Anterior cingulate cortex (tissue), 58 donors: ENCODE measurements at places on chromosomes 5 and 9.

DNA sequence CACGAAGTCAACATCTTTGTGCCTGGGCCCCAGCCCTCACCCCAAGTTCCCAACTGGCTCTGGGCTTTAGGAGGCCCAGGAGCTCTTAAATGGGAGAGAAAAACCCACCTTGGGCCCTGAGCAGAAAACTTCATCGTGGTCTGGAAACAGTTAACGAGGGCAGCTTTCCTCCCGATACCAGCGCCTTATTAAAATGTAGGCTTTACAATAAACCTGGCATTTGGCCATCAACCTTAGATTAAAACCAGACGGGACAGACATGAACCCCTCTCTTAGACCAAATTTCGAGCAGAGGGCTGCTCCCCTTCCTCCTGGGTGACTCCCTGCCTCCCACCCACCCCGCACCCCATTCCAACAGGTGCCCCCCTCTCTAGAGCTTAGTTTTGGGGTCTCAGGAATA lies 39.4 kb downstream of the PRRX2 start:
- DNase-seq = no peak

DNA sequence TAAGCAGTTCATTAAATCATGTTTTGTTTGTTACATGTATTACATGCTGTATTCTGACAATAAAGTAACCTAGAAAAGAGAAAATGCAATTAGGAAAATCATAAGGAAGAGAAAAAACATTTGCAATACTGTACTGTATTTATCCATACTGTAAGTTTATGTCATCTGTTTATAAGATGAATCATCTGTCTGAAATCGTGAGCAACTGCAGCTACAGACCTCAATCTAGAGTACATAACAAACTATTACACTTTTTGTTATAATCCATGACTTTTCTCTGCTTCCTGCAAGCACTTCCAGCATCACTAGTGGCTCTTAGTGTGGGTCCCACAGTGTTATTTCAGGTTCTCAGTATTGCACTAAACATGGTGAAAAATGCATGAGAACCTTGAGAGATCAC lies 144.4 kb upstream of the NR4A3 start:
- DNase-seq = no peak

DNA sequence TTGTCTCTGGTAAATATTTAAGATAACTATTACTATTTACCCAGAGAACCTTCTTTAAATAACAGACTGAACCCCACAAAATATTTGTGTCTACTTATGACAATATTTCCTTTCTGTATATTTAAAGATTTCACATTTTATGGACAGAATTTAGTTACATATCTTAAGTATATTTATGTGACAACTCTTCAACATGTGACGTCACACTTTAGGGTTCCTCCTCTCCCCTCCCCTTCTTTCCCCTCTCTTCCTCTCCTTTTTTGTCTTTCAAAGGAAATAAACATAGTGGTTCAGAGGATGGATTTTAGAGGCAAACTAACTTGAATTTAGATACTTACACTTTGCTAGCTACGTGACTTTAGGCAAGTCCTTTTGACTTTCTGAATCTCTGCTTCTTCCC lies 655.6 kb upstream of the NUDT12 start:
- no peak for DNase-seq

GRCh38 chr5:129155876-129156275 lies 61.3 kb downstream of the ISOC1 start:
- DNase-seq = no peak

GRCh38 chr9:114830546-114830945 lies 24.7 kb upstream of the TNFSF15 start:
- no peak for DNase-seq

- DNase-seq = no peak
Measured at GRCh38 chr5:124669956-124670721, 76.3 kb downstream of the ZNF608 start.

DNA sequence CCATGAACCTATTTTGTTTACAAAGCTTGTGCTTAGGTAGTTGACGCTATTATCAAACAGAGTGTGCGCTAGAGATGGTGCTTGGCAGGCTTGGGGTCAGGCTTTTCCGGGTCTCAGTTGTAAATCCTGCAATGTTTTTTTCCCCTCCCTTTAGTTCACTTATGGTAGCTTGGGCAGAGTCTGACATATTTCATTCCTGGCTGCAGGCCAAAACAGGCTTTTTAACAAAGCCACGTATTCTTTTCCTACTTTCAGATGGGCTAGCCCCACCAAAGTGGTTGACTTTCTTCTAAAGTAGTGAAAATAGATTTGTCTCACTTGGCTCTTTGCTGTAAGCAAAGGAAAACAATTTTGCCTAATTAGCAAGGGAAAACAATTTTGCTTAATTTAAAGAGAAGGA lies 58.0 kb upstream of the FBN2 start:
- DNase-seq = no peak

DNA sequence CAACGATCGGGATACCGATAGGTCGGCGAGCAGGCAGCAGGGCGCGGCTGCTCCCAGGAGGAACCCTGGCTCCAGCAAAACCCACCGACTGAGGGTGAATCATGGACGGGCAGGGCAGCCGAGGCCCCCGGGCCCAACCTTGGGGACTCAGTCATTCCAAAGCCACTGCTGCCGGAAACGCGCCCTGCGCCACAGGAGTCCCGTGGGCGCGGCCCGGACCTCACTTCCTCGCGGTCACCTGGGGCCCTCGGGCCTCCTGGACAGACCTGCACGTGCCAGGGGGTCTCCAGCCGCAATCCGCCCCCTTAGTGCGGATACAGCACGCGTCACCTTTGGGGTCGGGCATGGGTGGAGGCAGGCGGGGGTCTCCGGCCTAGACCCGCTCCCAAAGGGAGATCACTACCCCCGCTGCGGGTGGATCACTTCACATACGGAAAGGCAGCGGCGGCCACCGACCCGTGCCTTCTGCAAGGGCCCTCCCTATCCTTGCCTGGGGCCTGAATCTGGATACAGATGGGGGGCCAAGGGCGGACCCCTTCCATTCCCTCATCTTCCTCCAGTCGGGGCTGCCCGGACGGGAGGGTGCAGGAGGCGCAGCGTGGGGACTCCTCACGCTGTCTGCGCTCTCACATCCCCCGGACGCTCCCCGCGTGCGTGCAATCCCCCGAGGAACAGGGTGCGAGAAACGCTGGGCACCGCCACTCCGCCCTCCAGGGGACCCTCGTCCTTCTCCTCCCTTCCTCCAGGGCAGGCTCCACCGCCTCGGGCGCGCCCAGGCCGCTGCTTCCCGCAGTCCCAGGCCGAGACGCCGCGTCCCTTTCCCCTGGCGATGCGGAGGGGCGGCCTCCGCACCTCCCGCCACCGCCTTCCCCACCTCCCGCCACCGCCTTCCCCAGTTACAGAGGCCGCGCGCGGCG lies 586 bp downstream of the TXN start:
- DNase-seq = peak; percentile 34

DNA sequence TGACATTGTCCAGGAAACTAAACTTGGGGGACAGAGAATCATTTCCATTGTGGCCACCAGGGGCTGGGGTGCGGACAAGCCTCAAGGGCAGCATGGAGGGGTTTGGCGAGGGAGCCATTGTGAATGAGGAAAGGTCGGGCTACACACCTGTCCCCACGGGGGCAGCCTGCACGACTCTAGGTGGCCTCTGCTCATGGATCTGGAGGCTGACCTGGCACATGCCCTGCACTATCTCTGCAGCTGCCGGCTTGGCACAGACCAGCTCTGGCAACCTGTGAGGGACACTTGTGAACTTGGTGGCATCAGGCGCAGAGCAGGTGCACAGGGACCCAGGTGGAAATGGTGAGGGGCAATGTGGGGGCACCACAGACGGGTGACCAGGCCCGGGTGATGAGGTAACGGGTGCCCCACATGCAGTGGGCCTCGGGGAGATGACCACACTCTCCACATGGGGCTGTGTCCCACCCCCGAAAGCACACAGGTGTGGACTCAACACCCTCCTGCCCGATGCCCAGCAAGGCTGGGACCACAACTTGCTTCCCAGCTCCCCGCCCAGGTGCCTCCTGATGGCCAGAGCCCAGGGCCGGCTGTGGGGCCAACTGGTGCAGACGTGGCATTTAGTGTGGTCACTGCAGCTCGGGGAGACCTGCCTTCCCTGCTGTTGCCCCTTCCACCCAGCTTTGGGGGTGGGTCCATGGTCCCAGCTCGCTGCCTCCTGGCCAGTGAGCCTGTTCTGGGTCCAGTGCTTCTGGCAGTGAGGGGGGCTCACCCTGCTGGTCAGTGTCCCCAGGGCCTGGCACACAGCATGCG lies 60.9 kb upstream of the UBAC1 start:
- no peak for DNase-seq

DNA sequence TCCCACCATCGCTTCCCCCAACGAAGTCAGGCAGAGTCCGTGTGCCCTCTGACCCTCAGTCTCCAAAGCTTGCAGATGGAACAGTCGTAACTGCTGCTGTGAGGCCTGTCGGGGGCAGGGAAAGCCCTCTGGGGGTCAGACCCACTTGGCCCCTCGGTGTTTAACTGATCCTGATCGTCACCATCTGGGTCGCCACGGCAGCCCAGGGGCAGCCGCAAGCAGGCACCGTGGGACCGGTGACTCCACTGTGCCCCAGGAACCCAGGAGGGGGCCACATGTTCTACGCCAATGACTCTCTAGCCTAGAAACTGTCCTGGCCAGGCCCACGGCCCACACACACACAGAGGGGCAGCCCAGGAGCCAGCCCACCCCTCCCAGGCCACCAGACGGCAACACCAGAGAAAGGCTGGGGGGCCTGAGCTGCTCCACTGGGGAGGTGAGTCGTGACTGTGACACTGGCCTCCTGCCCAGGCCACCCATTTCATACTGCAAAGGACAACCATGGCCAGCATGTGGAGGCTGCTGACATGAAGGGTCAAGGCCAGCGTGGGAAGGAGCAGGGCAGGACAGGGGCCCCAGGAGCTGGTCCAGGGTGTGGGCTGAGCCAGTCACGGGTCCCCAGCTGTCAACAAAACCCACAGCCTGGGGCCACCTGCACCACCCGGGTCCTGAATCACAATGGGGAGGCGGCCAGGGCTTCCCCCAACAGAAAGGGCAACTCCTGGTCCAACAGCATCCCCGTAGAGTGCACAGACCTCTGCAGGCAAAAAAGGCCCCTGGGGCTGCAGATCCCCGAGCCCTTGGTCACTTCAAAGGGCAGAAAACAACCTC lies 20.8 kb downstream of the VAV2 start:
- no peak for DNase-seq

DNA sequence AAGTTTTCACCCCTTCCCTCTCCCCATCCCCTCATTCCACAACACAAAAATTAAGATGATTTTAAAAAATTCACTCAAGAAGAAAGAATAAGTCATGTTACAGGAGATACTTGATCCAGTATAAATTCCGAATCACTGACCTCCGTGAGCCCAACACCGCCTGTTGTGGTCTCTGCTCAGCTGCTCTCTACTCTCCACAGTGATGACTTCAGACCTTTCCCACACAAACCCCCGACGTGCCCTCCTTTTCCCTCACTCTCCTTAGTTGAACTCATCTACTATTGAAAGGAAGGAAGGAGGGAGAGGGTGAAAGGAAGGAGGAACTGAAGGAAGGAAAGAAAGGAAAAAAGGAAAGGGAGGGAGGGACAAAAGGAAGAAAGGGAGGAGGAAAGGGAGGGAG lies 55.1 kb downstream of the ZNF354C start:
- no peak for DNase-seq

DNA sequence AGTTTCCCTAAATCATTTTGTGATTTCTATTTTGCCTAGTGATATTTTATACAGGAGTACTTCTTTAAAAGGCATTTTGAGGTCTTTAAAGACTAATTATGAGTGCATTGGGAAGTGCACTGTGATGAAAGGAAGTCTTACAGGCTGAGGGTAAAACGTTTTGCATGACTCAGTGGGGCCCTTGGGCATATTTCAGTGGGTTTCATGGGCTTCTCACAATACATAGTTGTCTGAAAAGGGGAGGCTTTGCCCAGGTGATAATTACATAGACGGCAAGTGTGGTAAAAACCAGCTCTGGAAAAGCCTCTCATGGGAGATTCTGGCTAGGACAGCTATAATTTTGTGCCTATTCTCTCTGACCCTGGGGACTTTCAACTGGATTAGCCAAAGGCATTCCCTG lies 387.2 kb downstream of the ARHGEF28 start:
- no peak for DNase-seq

DNA sequence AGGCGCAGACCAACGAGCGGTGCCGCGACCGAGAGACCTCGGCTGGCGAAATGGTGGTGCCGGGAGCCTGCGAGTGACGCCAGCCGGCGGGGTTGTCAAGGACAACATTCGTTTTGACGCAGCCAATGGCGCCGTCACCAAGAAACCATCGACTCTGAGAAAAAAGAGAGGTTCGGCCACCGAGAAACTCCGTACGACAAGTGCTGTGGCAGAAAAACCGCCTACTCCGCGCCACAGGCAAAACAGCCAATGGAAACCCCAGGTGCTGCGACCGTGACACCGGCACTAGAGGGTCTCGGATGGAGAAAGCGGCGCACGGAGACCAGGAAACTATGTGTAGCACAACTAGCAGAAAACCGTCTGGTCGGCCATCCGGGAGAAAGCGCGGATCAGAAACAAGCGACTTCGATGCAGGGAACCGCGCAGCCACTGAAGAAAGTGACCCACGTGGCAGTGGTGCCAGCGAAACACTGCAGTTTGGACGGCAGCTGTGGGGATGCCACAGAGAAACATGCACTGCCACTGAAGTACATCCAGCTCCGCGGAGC lies 88.8 kb downstream of the ANXA2R start:
- DNase-seq = no peak

DNA sequence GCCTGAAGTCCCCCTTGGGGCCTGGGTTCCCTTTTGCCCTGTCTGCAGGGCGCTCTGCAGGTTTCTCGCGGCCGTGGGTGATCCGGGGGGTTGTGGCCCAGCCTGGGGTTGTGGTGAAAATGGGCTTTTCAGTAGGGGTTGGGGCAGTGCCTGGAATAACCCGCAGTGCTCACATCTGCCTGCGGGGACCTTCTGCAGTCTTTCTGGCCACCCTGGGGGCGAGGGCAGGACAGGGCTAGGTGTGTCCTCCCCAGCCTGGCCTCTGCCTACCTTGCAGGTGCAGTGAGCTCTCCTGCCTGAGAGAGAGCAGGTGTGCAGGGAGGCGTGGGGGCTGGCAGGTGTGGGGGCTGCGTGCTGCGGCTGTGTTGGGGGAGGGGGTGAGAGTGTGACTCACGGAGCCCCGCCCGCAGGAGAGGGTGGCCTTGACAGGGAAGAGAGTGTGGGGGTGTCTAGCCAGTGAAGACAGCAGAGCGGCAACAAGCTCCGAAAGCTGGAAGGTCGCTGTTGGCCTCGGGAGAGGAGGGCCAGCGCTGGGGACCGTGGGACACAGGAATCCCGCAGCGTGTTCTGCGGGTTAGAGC lies 131.4 kb downstream of the MRPL36 start:
- no peak for DNase-seq

DNA sequence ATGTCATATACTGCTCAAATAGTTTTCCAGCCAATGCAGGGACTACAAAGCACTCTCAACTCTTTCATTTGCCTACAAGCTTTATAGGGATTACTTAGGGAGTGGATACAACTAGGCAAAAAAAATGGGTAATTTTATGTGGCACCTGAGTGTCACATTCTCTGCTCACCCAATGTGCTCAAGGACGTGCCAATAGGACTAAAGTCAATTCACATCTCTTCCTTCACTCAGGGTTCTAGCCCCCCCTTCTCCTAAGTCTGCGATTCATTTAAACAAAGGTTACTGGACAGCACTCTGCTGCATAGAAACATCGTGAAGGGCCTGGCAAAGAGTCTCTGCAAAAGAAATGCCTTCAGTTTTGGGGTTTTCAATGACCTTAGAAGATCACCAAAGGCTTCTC lies 142.3 kb downstream of the TSSK1B start:
- DNase-seq = no peak
